ENCODE measurements at places on chromosomes 2 and 18. TPM values are rescaled to one million over a fixed set of nuclear protein-coding genes. Genes with fewer than 3 reads are reported as not detected.

GRCh38 chr2:132669908-132670495 is at the start of gene LYPD1:
TSS of gene LYPD1 (minus strand) at chr2:132670205. CDS start at chr2:132669932, 273 bp downstream.
- DNase-seq: no peak

DNA sequence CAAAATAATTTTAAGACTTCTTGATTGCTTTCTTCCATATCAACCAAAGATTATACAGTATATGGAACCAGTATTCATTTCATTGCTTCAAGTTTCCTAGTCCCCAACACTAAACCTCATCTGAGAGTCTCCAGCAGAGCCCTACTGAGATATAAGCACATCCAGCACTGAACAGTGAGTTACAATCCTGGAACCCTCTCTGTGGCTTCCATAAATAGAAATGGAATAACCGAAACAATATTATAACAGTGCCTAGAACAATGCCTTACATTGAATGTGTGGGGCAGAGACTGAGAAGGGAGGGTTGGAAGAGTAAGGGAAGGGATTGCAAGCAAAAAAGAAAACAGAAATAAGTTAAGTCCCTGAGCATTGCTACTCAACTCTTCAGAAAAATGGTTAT is 18.9 kb downstream of the AAK1 start:
- DNase-seq: no peak

DNA sequence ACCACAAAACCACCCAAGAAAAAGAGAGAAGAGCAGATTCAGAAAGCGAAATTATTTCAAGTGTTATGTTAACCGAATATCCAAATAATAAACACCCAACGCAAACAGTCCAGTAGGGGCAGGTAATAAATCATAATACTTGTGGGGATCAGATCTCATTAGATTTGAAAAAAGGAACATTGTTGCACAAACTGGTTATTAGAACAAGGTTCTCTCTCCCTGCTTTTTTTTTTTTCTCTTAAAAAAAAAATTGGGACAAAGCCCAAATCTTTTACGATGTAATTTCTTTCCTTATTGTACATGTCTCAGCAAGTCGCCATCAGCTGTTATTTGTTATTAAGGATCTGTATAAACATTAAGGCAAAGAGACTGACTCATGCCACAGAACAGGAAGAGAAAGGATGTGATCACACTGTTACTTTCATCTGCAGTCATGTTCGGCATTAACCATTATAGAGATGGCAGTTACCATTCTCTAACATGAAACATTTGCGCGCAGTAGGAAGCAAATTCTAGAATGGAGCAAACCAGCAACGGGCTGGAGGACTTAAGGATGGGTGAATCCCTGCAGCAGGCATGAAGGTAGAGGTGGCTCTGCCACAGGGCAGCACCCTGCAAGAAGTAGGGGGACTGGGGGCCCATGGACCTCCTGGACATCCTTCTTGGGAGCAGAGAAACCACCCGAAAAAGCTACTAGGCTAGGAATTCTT is 42.0 kb downstream of the EPHA4 start:
- no peak for DNase-seq

- no peak for DNase-seq
These were observed 208.6 kb downstream of the RBM43 start for GRCh38 chr2:151052850-151053660.

DNA sequence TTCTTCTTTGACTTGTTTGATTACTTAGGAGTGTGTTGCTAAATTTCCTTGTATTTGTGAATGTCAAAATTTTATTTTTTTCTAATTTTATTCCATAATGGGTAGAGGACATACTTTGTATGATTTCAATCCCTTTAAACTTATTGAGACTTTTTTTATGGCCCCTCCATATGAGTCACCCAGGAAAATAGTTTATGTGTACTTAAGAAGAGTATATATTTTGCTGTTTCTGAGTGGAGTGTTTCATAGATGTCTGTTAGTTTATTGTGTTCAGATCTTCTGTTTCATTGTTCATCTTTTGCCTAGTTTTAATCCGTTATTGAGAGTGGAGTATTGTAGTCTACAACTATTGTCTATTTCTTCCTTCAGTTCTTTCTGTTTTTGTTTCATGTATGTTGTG is 81.9 kb downstream of the EPB41L5 start:
- no peak for DNase-seq

The GALNT5 gene
- not detected for total RNA-seq

DNA sequence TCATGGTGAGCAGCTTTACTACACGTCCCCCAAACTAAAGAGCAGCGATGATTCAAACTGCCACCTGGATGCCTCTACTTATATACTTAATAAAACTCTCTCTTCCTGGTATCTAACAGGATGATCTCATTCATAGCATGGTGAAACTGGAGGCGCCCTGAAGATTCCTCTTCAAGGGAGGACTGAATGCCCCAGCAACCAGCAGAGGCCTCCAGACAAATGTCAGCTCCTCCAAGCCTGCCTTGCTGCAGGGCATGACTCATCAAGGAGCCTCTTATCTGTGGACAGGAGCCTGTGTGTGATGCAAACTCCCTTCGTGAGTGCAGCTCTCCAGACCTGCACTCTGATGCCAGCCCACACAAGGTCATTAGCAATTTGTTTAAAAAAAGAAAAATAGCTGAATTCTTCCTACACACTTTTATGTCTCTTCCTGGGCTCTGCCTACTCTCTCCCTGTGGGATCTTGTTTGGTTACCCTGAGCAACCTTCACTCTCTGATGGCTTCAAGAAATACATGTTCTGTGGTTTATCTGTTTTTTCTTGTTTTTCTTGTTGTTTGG is 30.2 kb downstream of the LONRF2 start:
- DNase-seq: no peak

The ATP6V1C2 gene
- not detected for total RNA-seq
